ENCODE measurements at places on chromosomes 6 and 20. TPM values are rescaled to one million over a fixed set of nuclear protein-coding genes. Genes with fewer than 3 reads are reported as not detected.
A peak's percentile ranks its signal among the peaks of the same experiment; 100 is the strongest.

FERMT1 gene
- total RNA-seq: 0.39 TPM

IL17A gene
- total RNA-seq: not detected

BPIFB4 gene
- total RNA-seq: not detected

ZHX3 gene
- 98.6 TPM for total RNA-seq

HLA-DOB gene
- total RNA-seq: 2.8 TPM

PKIB gene
- 2.5 TPM for total RNA-seq

GRCh38 chr6:149905371-149905910 is 7.5 kb upstream of the RAET1E start:
- H3K4me3 ChIP-seq: no peak overlapping the region
- H3K27ac ChIP-seq: no peak overlapping the region
- peak; percentile 44 for DNase-seq
- no peaks in the 10 kb centered on the region for H3K27me3 ChIP-seq

- H3K4me1 ChIP-seq: peaks cover 2% of the 10 kb centered on the region
- no peaks in the 10 kb centered on the region for H3K36me3 ChIP-seq
- no peak for DNase-seq
- no peak overlapping the region for H3K27ac ChIP-seq
- no peaks in the 10 kb centered on the region for H3K27me3 ChIP-seq
Observed at GRCh38 chr20:6636209-6637159, 131.0 kb upstream of the BMP2 start.

DNA sequence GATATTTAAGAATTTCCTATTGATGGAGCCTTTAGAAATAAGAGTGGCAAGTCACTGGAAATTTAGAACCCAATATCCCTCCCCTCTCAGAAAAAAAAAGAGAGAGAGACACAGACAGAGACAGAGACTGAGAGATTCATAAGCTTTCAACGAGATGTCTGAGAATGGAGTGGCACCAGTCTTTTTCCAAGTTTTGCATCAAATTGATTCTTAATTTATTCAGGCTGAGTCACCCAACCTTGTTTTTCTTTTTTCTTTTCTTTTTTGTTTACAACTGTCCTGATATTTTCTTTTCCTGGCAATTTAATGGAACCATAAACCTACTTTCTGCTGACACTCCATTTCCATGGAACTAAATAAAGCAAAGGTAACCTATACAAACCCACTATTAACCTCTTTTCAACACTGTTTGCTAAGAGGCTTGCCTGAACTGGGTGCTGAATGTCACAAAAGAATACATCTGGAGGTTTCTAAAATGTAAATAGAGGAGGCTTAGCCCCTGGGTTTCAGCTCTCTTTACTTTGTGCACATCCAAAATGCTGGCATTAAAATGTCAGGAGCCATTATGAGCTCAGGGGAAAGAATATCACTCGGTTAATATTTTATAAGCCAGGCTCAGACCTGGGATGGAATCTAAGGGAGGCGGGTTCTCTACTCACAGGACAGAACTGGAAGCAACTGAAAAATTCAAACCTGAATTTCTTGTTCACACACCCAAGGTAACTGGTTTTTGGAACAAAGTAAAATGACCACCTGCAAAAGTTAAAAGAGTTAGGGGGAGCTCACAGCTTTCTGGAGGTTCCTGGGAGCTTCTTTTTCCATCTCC is 100.8 kb downstream of the BFSP1 start:
- no peak overlapping the region for H3K4me3 ChIP-seq
- H3K27ac ChIP-seq: no peak overlapping the region
- H3K27me3 ChIP-seq: no peaks in the 10 kb centered on the region
- H3K4me1 ChIP-seq: no peaks in the 10 kb centered on the region
- no peak for DNase-seq

- H3K4me1 ChIP-seq: peaks cover 3% of the 10 kb centered on the region
- no peak overlapping the region for H3K27ac ChIP-seq
- DNase-seq: no peak
Observed at GRCh38 chr6:87197547-87197946, 42.2 kb downstream of the ZNF292 start.

DNA sequence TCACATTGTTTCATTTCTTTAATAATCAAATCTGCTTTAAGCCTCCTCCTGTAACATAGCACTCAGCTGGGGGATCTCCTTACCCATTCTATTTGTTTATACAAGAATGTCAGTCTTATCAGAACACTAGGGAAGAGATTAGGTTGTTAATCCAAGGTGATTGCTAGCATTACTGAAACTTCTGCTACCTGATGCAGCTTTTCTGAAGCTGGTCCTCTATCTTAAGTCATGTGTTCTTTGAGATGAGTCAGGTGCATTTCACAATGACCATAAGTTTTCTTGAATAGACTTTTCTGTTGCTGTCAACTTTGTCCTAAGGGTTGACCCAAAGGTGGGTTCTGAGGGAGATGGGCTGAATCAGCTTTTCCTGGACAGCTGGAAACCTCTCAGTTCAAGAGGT is 60.7 kb upstream of the SYNCRIP start:
- H3K36me3 ChIP-seq: no peaks in the 10 kb centered on the region
- no peaks in the 10 kb centered on the region for H3K27me3 ChIP-seq
- H3K27ac ChIP-seq: no peak overlapping the region
- H3K4me3 ChIP-seq: no peak overlapping the region

DNA sequence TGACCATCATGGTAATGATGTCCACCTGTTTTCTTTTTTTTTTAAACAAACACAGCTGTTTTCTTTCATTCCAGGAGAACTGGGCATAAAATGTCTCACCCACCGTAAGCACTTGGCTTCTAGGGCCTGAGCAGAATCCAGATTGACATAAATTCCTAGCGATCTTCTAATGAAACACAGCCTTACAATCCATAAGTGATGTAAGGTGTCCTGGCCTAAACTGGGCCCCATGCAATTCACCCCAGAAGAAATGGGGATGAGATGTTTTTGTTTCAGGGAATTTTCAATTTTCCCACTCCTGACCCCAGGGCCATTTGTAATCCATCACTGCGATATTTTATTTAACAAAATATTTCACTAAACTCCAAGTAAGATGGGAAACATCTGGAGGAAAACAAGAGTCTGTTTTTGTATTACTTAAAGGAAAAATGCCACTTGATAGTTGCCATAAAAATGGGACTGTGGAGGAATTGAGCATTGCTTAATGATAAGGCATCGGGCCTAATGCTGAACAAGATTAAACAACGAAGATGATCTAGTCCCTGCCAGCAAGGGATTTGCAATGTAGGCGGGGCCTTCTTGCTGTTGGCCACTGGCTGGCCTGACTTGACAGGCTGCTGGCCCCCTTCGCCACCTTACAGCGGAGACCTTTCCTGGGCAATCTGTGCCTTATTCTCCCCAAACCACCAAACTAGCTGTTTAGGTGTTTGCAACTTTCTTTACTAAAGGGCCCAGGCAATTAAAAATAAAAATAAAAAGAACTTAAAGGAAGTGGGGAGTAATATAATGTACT is 183.7 kb downstream of the CD109 start:
- DNase-seq: no peak
- no peaks in the 10 kb centered on the region for H3K4me1 ChIP-seq
- H3K27me3 ChIP-seq: no peaks in the 10 kb centered on the region
- no peak overlapping the region for H3K4me3 ChIP-seq
- H3K36me3 ChIP-seq: no peaks in the 10 kb centered on the region

DNA sequence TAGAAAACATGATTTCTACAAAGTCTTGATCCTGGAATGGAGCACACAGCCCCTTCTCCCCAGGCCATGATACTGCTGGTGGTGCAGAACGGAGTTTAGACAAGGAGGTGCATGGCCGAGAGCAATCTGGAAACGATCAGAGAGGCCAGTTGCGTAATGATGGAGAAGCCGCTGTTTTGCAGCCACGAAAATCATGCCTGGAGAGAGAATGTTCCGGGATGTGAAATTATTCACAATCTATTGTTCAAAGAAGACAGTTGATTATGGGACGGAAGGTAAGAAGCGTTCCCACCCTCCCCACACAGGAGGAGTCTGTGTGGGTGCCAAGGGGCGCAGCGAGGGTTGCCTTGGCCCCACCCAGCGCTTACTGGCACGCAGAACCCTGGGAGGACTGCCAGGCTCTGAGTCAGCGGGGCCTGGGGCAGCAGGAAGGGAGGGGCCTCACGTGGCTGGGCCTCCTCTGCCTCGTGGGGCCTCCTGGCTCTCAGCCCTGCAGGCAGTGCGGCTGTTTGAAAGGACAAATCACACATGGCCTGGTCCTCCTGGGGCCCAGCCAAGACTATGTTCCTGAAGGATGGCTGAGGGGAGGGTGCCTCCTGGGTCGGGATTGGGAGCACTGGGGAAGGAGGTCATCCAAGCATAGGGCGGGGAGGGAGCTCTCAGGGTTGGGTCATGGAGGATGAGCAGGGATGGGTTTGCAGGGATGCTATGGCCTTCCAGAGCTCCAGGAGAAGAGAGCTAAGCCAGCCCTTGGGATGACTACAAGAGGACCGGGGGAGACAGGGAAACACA is 8.7 kb upstream of the AP5S1 start:
- peak overlapping the region; percentile 68 for H3K27ac ChIP-seq
- peak; percentile 99 for DNase-seq
- H3K4me1 ChIP-seq: no peaks in the 10 kb centered on the region

DNA sequence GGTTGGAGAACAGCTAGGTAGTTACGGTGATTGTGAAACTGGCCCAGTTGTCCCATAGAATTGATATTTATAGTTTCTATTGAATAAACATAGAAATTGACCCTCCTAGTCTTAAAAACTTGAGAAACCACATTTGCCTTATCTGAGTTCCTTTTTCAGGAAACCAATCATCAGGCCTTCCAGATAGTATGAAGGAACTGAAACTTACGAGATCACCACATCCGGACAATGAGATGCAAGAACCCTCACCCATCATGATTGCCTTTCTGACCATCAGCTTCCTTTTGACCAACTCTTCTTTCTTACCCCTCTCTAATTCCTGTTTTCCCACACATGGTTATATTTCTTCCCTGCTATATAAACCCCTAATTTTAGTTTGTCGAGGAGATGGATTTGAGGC is 21.8 kb downstream of the SLC35F1 start:
- no peaks in the 10 kb centered on the region for H3K36me3 ChIP-seq
- DNase-seq: no peak
- H3K4me3 ChIP-seq: no peak overlapping the region
- no peaks in the 10 kb centered on the region for H3K27me3 ChIP-seq
- H3K27ac ChIP-seq: no peak overlapping the region

DNA sequence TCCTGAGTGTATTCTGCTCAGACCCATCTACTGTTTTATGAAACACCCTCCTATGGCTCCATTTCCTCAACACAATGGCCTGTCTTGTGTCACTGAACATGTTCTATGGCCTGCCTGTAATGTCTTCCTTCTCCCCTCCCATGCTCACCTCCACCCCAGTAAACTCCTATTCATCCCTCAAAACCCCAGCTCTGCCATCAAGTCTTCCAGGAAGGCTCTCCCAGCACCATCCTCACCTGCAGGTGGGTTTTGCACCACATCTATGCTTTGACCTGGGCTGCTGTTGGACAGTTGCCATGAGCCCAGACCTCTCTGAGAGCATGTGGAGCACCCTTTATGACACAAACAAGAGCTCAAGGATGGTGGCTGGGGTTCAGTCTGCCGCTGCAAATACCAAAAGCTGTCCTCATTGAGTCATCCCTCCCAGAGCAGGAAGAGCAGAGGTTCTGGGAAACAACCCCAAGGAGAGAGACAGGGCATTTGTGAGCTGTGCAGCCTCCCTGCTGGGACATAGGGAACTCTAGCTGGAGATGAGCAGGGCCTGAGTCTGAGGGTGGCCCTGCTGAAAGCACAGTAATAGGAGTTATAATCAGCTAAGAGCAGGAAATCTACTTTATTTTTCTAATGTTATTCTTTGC is 93.8 kb upstream of the CD93 start:
- no peaks in the 10 kb centered on the region for H3K4me1 ChIP-seq
- no peak for DNase-seq
- H3K27me3 ChIP-seq: no peaks in the 10 kb centered on the region
- H3K27ac ChIP-seq: no peak overlapping the region
- no peak overlapping the region for H3K4me3 ChIP-seq

DNA sequence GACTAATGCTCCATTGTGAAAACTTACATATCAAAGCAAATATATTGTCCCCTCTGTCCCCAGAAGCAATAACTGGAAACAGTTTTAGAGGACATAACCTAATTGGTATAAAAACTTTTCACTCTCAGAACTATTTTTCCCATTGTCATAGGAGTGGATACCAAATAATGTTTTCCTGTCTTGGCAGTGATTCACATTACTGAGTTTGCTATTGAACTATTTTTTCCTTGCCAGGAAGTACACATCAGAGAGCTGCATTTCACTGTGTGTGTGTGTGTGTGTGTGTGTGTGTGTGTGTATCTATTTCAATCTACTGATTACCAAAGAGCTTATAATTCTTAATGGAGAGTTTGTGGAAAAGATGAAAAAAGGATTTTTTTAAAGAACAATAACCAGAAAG is 45.4 kb downstream of the AKAP12 start:
- no peaks in the 10 kb centered on the region for H3K4me1 ChIP-seq
- no peak overlapping the region for H3K27ac ChIP-seq
- no peak overlapping the region for H3K4me3 ChIP-seq
- DNase-seq: no peak
- H3K36me3 ChIP-seq: no peaks in the 10 kb centered on the region

GRCh38 chr20:36331209-36331608 is 25.1 kb downstream of the DLGAP4 start:
- peak; percentile 15 for DNase-seq
- H3K4me3 ChIP-seq: no peak overlapping the region
- H3K27ac ChIP-seq: no peak overlapping the region
- H3K27me3 ChIP-seq: no peaks in the 10 kb centered on the region
- no peaks in the 10 kb centered on the region for H3K36me3 ChIP-seq

All from aorta (tissue), 5 donors.